Upper lobe of right lung (tissue), 1 donor: ENCODE measurements at places on chromosomes 6 and 20. TPM values are rescaled to one million over a fixed set of nuclear protein-coding genes. Genes with fewer than 3 reads are reported as not detected.

The AHCY gene
- total RNA-seq = 59.6 TPM

The CDC25B gene
- total RNA-seq = 136 TPM

The ELOVL2 gene
- 0.23 TPM for total RNA-seq

The RGL2 gene
- total RNA-seq = 114 TPM

The ELOVL4 gene
- 0.17 TPM for total RNA-seq

The SIRPB1 gene
- 11.6 TPM for total RNA-seq

The NNAT gene
- total RNA-seq = 0.43 TPM

The SERINC3 gene
- total RNA-seq = 143 TPM

The VPS16 gene
- 34.8 TPM for total RNA-seq

The DEFB126 gene
- not detected for total RNA-seq

The HLA-DMB gene
- total RNA-seq = 140 TPM

The NT5DC1 gene
- 49.7 TPM for total RNA-seq

The EEF1A2 gene
- 0.67 TPM for total RNA-seq

The RSPH9 gene
- 0.20 TPM for total RNA-seq

The PACSIN1 gene
- total RNA-seq = not detected

The RFX6 gene
- not detected for total RNA-seq

The ARMH2 gene
- total RNA-seq = not detected

The TFAP2A gene
- 1.9 TPM for total RNA-seq

The IER3 gene
- 35.4 TPM for total RNA-seq

The SLC12A5 gene
- 2.0 TPM for total RNA-seq

The COX4I2 gene
- total RNA-seq = 19.1 TPM

The HCRTR2 gene
- total RNA-seq = not detected

The PNPLA1 gene
- total RNA-seq = 0.35 TPM

The LY6G6F gene
- not detected for total RNA-seq

The OR12D3 gene
- not detected for total RNA-seq

The TTBK1 gene
- 0.17 TPM for total RNA-seq

The DZANK1 gene
- 2.7 TPM for total RNA-seq
